Stimulated activated CD4-positive, alpha-beta T cell treated with anti-CD3 and anti-CD28 coated beads, Interleukin-1b, Interleukin-23, amount 100 ng/mL, for 24 hours (primary cell): ENCODE measurements at places on chromosomes 6 and 20.

- DNase-seq, result no peak
Measured at GRCh38 chr6:134603561-134603960, 285.6 kb upstream of the SGK1 start.

- DNase-seq, result no peak
Measured at GRCh38 chr6:36668591-36668990, 9.9 kb upstream of the CDKN1A start.

- DNase-seq, result no peak
Measured at GRCh38 chr6:46893648-46894047, 28.1 kb downstream of the ADGRF5 start.

GRCh38 chr20:43420192-43420591 lies 37.5 kb upstream of the SRSF6 start:
- DNase-seq, result no peak

DNA sequence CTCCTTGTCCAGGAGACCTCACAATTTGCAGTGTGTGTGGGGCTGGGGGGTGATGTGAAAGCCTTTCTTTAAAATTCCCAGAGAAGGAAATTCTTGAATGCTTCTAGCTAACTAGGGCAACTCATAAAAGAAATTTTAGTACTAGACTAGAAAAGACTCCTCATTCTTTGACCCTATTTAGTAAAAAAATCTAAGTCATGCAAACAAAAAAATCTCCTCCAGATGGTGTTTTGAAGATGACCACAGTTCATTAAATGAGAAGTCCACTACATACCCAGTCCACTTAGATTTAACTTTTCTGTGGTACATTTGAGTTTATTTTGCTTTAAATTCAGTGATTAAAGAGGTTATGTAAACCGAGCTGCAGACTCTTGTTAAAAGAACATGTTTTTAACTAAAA lies 67.5 kb downstream of the NDUFAF5 start:
- no peak for DNase-seq

DNA sequence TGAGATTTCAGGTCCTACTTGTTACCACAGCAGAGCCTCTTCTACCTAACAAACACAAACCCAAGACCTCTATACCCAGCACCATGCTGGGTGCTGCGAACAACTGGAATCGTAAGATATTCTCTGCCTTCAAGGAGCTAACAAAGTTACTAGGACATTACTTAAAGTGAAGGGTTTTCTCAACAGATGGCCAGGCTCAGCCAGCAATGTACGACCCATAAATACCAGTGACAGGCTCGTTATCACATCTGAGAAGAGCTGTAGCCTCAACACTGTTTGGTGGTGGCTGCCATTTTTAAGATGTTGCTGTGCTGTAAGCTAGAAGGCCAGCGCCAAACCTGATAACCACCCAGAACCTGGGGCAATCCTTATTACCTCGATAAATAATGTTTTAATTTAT lies 406.5 kb downstream of the KIF16B start:
- DNase-seq, result no peak

DNA sequence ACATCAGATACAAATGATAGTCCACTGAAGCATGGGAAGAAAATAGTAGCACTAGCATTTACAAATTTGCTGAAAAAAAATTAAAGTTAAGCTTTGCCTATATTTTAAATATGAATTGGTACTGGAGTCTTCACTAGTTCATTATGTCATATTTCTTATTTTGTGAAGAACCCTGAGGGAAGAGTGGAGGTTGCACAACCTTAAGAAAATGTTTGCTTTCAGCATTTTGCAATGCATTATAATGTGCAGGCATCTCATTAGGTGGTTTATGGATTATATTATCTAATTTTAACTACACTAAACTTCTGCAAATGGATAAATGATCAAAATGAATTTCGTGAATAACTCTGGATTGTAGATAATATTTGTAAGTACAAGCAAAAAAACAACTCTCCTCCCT lies 390.8 kb upstream of the HS3ST5 start:
- no peak for DNase-seq

- DNase-seq, result no peak
Measured at GRCh38 chr6:143241911-143242310, 181.2 kb downstream of the AIG1 start.

DNA sequence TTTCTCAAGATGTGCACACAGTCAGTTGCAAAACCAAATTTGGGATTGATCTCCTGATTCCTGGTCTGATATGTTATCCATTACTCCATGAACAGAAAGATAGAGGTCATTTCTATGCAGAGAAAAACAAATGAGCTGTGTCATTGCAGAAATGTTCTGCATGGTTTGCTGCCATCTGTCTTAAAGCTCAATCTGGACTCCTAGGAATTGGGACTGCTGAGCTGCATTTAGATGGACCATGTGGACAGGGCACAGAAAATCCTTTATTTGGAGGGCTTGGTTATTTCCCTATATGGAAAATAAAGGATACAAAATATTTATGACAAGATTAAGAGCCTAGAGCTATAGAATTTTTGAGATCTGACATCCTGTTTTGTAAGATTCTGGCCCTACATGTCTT lies 91.3 kb downstream of the ADGRB3 start:
- DNase-seq, result no peak

DNA sequence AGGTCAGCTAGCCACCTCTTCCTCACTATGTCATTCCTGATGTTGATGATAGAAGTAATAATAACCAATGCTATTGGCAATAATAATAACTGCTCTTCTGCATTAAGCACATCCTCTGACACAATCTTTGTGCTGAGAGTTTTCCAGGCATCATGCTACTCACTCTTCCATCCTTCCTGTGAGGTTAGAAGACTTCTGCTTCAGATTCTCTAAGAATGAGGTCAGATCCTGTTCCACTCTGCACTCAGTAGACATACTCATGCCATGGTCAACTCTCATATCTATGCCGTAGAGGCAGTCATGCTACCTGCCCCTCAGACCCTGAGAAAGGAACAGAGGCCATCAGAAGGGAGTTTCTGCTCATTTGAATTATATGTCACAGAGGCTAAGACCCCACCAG lies 98.1 kb upstream of the TOP1 start:
- DNase-seq, result no peak

GRCh38 chr6:137737836-137738596 lies 129.0 kb upstream of the TNFAIP3 start:
- DNase-seq, result no peak

DNA sequence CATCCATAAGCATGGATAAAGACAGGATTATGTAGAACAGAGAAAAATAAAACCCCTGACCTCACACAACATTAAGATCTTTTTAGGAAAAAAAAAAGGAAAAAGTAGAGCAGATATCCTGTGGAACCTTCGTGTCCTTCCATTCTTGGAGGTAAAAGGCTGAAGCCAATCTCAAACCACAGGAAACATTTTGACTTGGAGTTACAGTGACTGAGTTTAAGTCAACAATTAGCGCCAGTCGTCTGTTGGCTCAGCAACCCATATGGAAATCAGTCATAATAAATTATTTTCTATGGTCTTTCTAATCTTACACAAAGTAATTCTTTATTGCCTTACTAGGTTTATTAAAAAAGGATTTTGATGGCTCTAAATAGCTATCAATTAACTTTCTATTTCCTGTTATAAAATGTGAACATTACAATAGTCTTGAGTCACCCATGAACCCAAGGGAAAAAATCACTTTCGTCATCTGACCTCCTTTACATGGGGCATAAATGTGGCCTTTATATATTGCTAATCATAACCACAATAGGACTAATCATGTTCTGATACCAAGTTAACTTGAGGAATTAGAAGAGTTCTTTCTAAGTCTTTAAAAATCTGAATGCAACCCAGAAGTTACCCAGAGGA lies 592.9 kb downstream of the TFAP2B start:
- DNase-seq, result no peak

DNA sequence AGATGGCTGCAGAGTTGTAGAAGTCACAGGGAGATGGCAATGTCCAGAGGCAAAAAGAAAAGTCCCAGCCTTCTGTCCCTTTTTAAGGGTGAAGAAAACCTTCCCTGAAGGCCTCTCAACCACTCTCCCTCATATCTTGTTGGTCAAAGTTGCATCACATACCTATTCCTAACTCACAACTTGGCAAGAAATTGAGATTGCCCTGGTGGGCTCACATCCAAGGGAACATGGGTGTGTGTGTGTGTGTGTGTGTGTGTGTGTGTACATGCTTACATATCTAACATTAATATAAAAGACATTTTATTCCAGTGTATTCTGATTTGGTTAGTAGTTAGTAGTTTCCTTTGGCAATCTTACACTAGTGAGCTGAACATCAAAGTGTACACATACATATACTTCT lies 144.3 kb upstream of the SALL4 start:
- DNase-seq, result no peak

DNA sequence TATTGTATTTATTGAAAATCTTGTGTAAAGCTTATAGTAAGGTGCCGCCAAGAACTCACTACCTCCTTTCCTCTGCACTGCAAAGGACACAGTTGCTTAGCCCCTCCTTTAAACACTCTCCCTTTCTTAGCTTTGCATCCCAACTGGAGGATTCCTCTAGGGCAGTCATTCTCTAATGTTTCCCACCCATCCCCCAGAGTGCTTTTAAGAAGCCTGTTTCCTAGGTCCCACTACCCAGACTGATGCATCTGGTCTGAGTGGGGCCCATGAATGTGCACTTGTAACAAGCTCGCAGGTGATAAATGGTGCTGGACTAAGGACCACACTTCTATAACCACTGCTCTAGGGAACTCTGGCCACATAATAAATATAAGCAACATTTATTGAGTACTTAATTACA lies 55.2 kb downstream of the B4GALT5 start:
- DNase-seq, result no peak

DNA sequence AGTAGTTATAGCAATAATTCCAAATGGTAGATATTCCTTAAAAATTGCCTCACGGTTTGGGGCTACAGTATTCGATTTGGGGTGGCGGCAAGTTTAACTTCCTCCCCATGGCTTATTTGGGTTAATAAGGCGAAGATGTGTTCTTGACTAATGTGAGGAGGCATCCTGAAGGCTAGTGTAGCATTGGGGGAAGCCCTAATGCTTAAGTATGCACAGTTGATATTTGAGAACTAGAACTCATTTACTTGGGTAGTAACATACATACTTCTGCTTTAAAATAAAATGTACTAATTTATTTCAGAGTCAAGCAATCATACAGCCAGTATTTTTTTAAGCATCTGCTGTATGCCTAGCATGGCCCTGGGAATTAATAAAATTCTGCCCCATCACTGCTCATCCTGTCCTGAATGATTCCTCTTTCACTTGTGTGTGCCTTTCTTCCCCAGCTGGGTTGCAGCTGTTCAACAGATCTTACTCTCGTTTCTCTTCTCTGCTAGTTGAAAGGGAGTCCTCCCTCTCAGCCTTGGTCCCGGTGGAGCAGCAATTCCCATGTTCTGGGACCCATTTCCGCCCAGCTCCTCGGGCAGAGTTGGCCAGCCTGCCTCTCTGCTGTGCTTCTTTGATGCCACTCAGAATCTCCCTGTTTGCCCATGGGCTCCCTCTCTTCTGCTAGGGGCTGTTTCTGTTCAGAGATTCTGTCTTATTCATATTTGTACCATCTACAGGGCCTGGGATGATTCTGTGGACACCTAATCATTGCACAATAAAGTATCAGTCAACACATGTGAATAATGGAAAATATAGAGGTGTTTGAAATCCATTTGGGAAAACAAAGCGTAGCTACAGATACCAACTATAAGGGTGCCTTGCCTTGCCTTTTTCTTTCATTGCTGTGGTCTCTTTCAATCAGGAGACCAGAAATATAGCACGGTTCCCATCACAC lies 104.8 kb downstream of the ARID1B start:
- DNase-seq, result no peak

DNA sequence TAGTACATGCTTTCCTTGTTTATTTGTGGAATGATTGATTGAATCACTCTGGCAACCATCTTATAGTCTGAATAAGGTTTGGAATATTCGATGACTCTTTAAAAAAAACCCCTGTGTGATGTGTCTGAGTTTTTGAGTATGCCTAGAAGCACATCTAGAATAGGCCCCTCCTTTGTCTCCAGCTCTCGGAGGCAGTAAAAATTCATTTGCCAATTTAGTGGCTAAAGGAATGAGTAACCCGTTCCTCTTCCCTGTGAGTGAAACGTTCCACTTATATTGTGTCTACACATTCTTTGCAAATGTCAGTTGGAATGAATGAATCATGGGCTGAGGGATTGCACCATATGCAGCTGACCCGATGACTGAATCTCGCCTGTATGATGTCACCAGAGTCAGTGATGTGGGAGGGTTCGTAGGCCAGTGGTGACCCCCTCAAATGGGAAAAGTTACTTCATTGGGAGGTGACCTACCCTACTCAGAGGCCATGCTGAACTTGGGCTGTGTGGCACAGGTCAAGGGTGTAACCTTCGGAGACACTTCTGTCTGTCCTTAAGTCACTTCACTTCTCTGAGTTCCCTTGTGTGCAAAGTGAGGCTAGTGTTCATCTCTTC lies 21.6 kb downstream of the MOCS3 start:
- no peak for DNase-seq

GRCh38 chr20:6086868-6087267 lies 33.0 kb upstream of the LRRN4 start:
- DNase-seq, result no peak

- no peak for DNase-seq
Measured at GRCh38 chr6:130853555-130854183, 26.5 kb downstream of the SMLR1 start.

DNA sequence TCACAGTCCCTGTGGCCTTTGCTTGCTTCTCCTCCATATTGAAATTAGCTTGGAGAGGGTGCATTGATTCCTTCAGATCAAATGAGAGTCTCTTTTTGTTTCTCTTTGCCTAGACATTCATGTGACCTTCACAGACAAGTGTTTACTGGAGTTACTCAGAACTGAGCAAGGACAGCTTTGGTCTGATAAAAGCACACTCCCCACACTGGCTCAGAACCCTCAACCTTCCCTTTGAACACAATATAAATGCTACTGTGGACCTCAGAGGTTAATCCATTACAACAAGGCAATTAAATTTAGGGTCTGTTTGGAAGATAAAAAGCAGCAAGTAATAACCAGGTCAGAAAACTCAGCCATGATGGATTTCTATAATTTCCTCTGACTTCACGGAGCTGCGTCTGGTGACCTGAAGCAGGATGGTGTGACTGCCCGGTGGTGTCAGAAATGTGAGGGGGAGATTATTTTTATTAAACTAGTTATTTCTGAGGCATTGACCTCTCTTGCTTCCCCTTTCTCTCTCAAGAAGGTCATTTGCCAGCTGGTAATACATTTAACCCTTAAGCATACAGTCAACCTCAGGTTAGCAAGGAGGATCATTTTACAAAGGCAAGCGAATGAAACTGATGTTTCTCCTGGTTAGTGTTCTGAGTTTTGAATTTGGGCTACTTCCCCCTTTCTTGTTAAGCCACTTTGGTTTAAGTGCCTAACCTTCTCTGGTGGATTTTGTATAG lies 208.2 kb downstream of the CLIC5 start:
- DNase-seq, result no peak

DNA sequence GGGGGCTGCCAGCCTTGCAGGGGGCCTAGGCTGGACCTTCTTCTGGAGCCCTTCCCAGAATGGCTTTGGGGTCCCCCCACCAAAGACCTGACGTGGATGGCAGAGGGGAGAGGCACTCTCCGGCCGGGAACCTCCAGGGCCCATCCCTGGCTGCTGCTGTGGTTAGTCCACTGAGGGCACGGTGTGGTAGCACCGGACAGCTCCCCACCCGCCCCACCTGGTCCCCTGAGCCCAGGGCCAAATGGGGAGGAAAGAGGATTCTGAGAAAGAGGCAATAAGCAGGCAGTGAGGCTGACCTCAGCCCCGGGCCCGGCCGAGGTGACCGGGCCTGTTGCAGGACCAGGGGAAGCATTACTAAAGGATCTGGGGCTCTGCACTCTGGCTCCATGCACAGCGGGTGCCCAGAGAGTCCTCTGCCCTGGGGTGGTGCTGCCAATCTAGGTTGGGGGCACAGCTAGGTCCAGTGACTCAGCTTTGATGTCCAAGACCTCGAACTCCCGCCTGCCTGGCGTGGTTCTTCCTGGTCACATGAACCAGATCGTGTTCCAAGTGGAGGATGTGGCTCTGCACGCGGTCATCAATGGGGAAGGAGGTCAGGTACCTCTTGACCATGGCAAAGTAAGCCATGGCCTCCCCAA lies 2.2 kb downstream of the CENPB start:
- DNase-seq, result no peak
